IPS DF 19.7 (cell line): ENCODE measurements at places on chromosomes 6 and 20.
A peak's percentile ranks its signal among the peaks of the same experiment; 100 is the strongest.

DNA sequence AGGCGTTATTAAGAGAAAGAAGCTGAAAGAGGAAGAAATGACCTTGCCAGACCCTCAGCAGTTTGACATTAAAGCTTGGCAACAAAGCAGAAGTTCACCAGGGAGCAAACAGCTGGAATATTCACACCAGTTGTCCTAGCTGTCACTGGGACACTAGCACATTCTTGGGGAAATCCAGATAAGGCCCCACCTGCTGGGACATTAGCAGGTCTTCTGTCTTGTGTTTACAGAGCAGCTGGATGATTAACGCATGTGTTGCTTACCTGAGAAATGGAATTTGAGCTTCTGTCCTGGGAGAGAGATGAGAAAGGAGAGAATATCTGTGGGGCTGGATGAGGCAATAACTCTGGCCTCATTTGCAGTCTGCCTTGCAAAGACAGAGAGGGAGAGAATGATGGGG, 137.6 kb upstream of the RIN2 start:
- DNase-seq: peak; percentile 80

DNA sequence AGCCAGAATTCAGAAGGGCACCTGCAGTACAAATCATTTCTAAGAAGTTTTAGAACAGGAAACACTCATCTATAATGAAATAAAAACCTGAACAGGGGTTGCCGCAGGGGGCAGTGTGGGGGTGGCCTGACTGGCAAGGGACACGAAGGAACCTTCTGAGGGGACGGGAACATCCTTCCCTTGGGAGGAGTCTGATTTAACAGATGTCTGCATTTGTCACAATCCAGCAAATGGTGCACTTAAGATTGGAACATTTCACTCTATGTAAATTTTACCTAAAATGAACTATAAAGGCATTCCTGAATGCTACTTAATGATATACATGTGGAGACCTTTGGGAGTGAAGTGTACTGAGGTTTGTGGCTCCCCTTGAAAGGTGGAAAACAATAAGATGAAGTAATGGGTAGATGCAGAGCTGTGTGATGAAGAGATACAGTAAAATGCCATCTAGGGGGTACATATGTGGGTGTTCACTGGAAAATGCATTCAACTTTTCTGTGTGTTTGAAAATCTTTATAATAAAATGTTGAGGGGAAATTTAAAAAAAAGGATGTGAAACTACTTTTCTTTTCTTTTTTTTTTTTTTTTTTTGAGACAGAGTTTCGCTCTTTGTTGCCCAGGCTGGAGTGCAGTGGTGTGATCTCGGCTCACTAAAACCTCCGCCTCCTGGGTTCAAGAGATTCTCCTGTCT, 89.5 kb downstream of the SNX5 start:
- DNase-seq: no peak

- no peak for DNase-seq
These were observed 61.2 kb downstream of the RSPH3 start for GRCh38 chr6:158938811-158939254.

GRCh38 chr6:6815732-6816131, 227.2 kb downstream of the LY86 start:
- no peak for DNase-seq

GRCh38 chr6:44951253-44951747, 376.8 kb upstream of the RUNX2 start:
- no peak for DNase-seq

DNA sequence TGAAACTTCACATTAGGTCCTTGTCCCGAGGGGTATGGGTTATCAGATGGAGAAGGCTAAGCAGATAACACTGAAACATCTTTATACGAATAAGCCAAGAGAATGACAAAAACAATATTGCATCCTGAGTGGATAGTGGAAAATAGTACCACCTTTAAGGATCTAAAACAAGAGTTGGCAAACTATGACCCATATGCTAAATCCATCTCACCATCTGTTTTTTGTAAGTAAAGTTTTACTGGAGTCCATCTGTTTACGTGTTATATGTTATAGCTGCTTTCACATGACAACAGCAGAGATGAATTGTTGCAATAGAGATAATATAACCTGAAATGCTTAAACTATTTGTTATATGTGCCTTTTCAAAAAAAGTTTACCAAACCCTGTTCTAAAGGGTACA, 76.1 kb upstream of the TRDN start:
- DNase-seq: no peak

DNA sequence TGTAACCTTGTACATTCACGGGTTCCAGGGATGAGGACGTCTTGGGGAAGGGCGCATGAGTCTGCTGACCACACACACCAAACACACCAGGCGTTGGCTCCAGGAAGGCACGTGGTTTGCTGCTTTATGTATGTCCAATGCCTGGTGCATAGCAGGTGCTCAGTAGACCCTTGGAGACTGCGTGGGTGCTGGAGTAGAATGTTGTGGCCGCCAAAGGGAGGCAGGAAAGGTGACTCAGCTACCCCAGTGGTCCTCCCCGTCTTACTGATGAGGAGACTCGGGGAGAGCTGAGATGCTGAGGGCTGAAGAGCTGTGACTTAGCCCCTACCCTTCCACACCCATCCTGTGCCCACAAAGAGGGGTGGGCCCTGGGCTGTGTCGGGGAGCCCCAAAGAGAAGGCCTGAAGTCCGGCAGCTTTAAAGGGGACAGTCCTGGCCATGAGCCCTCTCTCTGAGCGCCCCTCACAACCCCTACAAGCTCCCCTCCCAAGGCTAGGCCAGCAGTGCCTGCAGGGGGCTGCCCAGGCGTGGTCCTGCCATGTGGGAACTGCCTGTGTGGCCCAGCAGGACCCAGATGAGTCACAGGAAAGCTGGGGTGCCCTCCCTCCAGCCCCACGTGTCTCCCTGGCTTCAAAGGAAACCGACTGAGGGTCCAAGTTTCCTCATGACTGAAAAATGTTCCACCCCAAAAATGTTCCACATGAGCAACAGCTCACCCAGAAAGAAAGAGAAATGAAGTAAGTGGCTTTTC, 28.0 kb upstream of the PTGIS start:
- DNase-seq: no peak

DNA sequence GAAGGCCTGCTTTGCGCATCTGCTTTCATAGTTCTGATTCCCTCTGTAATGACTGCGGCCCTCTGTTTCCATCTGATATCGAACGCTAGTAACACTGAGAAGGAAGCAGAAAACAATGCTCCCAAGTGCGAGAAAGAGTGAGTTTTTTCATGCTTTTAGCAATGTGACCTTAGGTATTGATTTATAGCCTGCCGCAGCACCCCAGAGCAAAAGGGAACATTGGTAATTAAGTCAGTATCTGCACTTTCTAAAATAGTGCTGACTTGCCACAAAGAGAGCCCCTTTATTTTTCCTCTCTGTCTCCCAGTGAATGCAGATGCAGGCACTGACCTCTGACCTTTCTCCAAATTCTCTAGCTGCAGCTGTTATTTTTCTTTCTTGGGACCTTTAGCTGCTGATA, 129.8 kb downstream of the HDGFL1 start:
- DNase-seq: no peak

DNA sequence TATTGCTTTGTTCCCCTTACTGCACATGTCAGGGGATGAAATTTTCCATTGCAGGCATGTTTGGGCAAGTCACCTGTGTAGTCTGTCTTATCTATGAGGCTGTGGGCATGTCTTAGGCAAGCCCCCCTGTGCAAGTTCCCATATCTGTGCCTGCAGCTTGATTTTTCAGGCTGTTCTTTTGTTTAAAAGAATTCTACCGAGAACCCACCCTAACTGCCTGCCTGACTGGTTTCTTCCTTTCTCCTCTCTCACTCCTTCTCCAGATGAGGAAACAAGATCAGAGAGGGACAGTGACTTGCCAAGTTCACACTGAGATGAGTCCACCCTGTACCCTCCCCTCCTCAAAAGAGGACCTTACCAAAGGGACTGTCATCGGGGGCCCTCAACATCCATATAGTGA, 11.0 kb downstream of the TREML2 start:
- no peak for DNase-seq

- no peak for DNase-seq
These were observed 126.7 kb upstream of the MLIP start for GRCh38 chr6:53984581-53984980.

DNA sequence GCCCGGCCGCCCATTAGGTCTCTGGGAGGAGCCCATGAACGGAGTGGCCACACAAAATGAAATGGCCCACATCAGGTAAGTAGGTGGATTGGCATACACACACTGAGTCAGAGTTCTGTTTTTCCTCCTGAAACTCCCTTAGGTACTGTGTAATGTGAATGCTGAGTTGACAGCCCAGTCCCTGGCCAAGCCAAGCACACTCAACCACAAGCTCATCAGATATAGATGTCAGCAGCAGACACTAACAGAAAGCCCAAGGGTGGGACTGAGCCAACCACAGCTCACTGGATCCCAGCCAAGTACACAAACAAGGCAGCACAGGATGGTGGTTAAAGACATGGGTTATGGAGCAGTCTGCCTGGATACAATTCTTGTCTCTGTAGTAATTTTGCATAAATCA, 403.4 kb downstream of the GJA1 start:
- DNase-seq: no peak

- no peak for DNase-seq
These were observed 44.6 kb upstream of the SEC63 start for GRCh38 chr6:108002365-108003221.

DNA sequence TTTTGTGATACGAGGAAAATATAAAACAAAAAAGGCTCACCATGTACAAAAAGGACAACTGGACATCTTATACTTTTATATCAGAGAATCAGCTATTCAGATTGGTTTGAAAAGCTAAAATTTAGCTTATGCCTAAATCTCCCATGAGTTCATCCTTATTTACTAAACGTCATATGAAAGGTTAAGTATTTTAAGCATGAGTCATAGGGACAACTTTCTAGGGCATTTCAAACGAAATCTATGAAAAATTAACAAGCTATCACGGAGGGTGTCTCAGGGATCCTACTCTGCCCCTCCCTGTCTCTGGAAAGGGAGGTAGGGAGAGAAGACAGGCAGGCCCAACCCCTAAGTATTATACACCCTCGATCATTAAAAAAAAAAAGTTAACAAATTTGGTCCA, 124.1 kb upstream of the LOC128125822 start:
- DNase-seq: no peak

GRCh38 chr6:56040889-56041301, 165.5 kb upstream of the BMP5 start:
- no peak for DNase-seq

- no peak for DNase-seq
These were observed 8.7 kb upstream of the RAMACL start for GRCh38 chr6:166595061-166595780.

DNA sequence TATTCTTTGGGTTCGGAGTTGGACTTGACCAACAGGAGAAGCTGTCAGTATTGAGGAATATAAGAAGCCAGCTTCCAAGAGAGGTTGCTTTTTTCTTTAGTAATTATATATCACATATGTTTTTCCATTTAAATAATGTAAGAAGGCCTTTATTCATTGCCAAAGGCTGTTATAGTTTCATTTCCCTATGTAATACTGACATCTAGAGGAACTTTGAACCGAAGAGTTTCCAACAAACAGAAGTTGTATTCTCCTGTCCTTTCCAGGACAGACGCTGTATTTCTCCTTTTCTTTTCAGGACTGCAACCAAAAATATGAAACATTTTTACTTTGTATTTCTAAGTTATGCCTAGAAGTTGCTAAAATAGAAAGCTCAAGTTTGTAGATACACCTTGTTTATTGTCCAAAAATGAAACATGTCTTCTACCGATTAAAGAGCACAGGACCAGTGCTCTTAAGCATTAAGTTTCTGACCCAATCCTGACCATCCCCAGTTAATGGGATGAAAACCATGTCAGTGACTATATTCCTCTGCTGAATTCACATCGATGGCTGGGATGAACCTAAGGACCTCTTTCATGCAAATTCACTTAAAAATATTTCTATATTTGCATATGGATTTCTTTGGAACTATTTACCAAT, 55.1 kb downstream of the MYLK4 start:
- DNase-seq: no peak
